ENCODE measurements at places on chromosomes 6 and 20.

GRCh38 chr6:25064006-25064405, 128.2 kb upstream of the RIPOR2 start:
- DNase-seq: no peak

- DNase-seq: no peak
These were observed 92.7 kb downstream of the PRL start for GRCh38 chr6:22204153-22204552.

DNA sequence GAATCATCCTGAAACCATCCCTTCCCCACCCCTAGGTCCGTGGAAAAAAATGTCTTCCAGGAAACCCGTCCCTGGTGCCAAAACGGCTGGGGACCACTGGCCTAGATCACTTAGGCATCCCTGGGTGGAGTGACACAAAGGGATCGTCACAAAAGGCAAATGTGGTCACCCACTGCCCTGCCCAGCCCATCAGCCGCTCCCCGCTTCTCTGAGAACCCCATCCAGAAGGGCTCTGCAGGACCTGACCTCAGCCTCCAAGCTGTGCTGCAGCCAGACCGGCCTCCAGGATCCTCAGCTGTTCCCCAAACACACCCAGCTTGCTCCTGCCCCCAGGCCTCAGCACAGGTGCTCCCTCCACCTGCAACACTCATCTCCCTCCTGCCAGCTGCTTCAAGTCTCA, 61.6 kb downstream of the PREX1 start:
- DNase-seq: no peak

DNA sequence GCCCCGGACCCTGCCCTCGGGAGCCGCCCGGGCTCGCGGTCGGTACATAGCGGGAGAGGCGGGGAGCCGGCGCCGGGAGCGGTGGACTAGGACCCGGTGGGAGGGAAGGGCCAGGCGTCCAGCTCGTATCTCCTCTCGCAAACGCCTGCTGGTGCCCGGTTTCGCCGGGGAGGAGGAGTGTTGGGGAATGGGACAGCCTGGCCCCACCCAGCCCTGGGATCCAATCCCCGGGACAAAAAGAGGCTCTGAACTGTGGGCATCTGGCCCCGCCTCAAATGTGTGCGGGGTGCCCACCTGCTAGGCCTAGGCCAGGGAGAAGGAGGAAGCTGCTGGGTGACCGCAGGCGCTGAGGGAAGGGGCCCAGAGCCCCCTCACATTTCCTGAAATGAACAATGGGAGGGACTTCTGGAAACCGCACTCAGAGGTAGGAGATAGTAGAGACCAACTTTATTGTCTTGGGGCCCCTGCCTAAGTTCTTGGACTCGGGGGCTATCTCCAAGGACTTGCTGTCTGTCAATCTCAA, at the start of gene KCNK17:
KCNK17 (minus strand) TSS at position 147 of the 523 bp plus-strand sequence; CDS start at position 48, 99 bp downstream.
- no peak for DNase-seq

- DNase-seq: no peak
These were observed 690.7 kb downstream of the DOK5 start for GRCh38 chr20:55166063-55166462.

DNA sequence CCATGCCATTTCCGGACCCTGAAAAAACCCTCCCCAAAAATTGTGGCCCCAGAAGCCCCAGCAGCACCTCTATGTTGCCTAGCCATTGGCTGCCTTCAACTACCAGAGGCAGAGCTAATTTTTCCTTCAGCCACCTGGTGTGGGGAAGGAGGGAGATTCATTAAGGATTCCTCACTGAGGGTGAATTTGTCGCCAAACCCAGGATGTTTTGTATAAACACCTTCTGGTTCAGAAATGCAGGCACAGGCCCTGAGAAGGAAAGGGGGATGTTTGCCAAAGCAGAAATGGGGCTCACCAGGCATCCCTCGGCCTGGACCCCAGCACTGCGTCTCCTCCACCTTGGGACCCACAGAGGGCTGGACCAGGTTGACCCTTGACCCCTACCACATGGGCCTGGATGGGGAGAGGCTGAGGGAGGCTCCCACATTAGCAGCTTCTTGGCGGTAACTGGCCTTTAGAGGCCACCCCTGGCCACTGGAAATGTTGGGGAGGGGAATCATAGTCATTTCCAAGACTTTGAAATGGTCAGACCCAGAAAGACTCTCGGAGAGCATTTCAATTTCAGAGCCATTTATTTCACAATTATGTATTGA, 1.8 kb upstream of the PDRG1 start:
- DNase-seq: no peak

GRCh38 chr6:18323935-18324705, 59.8 kb upstream of the DEK start:
- peak; percentile 49 for DNase-seq

DNA sequence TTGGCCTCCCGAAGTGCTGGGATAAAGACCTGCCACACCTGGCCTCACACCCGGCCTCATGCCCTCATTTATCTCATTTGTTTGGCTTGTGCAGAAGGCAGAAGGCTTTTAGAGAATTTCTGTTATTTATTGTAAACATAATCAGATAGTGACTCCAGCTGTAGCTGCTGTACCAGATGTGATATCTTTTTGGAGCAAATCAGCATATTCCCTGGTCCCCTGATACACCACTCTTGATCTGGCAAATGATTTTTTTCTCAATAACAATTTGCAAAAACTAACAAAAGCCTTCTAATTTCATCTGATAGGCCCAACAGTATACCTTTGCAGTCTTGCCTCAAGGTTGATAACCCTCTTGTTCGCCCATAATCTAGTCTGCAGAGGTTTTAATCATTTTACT, 26.5 kb upstream of the TULP1 start:
- no peak for DNase-seq

GRCh38 chr6:136718476-136718875, 73.8 kb downstream of the MAP3K5 start:
- no peak for DNase-seq

DNA sequence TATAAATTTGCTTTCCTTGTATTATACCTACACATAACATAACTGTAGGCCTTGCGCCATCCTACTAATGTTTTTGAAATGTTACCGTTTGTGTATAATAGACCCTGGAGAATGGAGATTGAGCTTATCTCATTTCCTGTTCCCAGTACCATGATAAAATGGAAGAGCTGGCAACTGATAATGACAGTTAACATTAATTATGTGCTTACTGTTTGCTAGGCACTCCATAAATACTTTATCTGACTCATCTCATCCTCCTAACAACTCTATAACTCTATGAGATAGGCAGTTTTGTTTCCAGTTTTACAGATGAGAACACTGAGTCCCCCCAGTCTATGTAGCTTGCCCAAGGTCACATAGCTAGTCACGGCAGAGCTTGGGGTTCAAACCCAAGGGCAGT, 396.7 kb downstream of the SYNE1 start:
- no peak for DNase-seq

GRCh38 chr20:45052698-45053429, 48.1 kb downstream of the KCNS1 start:
- peak; percentile 81 for DNase-seq

DNA sequence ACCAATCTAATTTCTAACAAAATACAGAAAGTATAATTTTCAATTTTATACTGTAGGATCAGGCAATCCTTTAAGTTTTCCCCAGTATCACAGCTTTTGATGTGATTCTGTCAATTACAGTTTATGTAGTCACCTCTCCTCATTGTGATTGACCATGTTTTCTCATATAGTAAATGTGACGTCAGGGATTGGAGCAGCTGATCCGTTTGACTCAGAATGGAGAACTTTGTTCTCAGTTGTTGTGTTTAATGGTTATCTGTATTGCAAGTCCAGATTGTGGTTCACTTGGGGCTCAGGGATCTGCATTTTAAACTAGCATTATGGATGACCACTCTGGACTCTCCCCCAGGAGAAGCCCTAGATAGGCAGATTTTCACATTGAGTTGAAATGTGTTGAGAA, 90.6 kb downstream of the DNAH8 start:
- DNase-seq: no peak

GRCh38 chr20:38089500-38089899, 56.0 kb downstream of the RPRD1B start:
- DNase-seq: no peak

GRCh38 chr6:17867880-17868279, 119.6 kb downstream of the KIF13A start:
- DNase-seq: no peak

DNA sequence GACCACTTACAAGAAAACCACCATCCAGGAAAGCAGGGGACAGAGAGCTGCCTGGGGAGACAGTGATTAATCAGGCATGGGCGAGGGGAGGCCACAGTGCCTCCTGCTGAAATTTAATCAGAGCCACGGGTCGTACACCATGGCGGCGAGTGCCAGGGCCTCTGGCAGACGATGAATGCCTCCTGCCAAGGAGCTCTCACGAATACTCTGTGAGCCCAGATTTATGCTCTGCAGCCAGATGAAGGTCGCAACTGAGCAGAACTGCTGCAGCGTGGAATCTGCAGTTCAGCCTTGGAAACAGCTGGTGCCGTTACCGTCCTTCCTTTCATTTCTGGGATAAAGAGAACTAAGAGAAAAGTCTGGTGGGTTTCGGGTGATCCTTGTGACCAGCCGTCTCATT, 85.6 kb downstream of the BFSP1 start:
- DNase-seq: no peak

- DNase-seq: no peak
These were observed 8.8 kb upstream of the PIM1 start for GRCh38 chr6:37160922-37161778.

GRCh38 chr6:127952831-127953230, 52.0 kb upstream of the THEMIS start:
- DNase-seq: no peak

DNA sequence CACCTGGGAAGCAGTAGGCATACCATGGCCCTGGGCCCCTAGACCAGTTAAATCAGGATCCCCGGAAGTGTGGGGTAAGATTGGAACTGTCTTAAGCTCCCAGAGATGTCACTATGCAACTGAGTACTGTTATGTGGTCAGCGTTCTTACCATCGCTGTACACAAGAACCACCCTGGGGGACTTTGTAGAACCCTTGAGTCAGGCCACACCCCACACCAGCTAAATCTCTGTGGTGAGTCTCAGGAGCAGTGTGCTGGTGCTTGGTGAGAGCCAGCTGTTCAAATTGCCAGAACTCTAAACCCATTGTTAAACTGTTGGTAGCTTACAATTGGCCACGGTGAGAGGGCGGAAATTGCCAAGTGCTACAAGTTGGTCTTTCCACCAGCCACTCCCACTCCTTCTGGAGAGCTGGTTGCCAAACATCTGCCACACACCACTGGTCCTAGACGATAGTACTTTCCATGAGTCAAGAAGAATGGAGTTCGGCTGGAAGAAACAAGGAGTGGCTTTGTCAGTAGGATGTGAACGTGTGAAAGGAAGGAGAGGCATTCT, 80.5 kb upstream of the SYNDIG1 start:
- DNase-seq: no peak

Measured in midbrain (tissue), 1 donor.